ENCODE measurements at places on chromosomes 1 and 21.

DNA sequence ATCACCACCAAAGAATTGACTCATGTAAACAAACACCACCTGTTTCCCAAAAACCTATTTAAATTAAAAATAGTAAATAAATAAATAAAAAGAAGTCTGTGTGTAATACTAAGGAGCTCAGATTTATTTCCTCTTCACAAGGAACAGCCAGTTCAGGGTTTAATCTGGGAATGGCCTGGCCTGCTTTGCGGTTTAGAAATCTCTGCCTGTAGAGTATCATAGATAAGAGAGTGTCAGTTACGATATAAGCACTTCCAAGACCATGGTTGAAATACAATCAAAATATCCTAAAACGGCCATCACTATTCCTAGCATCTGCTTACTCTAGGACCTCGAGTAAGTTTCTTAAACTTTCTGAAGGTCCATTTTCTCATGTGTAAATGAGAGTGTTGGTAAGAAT is 274.4 kb downstream of the PLPP3 start:
- H3K27ac ChIP-seq, result no peak overlapping the region
- H3K36me3 ChIP-seq, result peaks cover 11% of the 10 kb centered on the region
- H3K27me3 ChIP-seq, result peaks cover 1% of the 10 kb centered on the region
- no peak for DNase-seq

GRCh38 chr1:181255270-181255929 is 166.9 kb downstream of the IER5 start:
- no peak overlapping the region for H3K27ac ChIP-seq
- no peaks in the 10 kb centered on the region for H3K36me3 ChIP-seq
- H3K4me1 ChIP-seq, result peaks cover 9% of the 10 kb centered on the region

- DNase-seq, result no peak
- no peak overlapping the region for H3K27ac ChIP-seq
- H3K4me1 ChIP-seq, result peaks cover 35% of the 10 kb centered on the region
- H3K36me3 ChIP-seq, result peaks cover 9% of the 10 kb centered on the region
- H3K27me3 ChIP-seq, result no peaks in the 10 kb centered on the region
Measured at GRCh38 chr21:42666925-42667324, 13.5 kb downstream of the PDE9A start.

DNA sequence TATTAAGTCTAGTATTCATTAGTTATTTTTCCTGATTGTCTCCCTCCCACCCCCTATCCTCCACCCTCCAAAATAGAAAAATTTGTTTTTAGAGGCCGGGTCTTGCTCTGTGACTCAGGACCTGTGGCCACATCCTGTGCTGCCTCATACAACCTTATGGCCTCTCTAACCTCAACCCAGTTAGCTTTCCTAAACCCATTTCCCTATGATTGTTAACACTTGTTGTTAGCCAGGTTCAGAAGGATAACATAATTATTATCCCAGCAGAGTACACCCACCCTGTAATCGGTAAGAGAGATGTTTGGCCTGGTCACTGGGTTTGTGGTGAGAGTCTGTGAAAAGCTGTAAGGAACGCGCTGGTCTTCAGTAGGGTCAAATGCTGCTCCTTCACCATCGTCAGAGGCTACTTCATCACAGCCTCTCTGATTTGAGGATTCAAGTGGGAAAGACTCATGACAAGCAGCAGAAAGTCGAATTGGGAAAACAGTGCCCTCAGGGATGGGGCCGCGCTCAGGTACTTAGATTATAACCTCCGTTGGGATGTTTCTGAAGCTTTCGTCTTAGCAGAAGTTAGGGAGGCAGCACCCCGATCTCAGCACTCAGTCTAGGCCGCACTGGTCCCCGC is 35.9 kb upstream of the HMGN1 start:
- peaks cover 1% of the 10 kb centered on the region for H3K27me3 ChIP-seq
- H3K27ac ChIP-seq, result no peak overlapping the region
- peaks cover 32% of the 10 kb centered on the region for H3K4me1 ChIP-seq
- no peak for DNase-seq
- H3K36me3 ChIP-seq, result peaks cover 10% of the 10 kb centered on the region

GRCh38 chr1:183148599-183148998 is 37.5 kb upstream of the LAMC2 start:
- no peak overlapping the region for H3K4me3 ChIP-seq
- no peak for DNase-seq
- H3K27me3 ChIP-seq, result peaks cover 3% of the 10 kb centered on the region

DNA sequence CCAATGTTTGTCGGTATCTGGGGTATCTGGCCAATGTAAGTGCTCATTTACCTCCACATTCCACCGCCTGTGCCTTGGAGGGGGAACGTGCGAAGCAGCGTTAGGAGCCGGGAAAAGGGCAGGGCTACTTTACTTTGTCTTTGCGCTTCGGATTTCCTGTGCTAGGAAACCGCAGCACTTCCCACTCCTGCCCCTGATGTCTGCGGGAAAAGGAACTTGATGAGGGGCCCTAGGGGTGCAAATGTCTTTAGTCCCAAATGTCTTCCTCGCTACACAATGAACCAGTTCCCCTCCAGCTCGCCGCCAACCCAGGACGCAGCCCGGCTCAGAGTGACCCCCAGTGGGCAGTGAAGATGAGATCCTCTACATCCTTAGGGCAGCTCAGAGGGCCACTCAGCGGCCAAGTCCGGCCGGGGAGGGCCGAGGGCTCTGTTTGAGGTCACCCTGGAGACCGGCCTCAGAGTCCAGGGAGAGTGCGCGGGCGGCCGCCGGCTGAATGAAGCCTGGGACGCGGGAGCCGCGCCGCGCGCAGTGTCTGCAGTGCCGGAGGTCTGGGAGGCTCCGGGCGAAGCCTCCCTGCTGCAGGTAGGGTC is at the start of gene DYNLT5:
DYNLT5 (plus strand) TSS at position 460 of the 593 bp plus-strand sequence. CDS start 2,200 bp downstream, outside the sequence.
- peaks cover 15% of the 10 kb centered on the region for H3K4me1 ChIP-seq
- peaks cover 33% of the 10 kb centered on the region for H3K27me3 ChIP-seq
- H3K36me3 ChIP-seq, result no peaks in the 10 kb centered on the region

DNA sequence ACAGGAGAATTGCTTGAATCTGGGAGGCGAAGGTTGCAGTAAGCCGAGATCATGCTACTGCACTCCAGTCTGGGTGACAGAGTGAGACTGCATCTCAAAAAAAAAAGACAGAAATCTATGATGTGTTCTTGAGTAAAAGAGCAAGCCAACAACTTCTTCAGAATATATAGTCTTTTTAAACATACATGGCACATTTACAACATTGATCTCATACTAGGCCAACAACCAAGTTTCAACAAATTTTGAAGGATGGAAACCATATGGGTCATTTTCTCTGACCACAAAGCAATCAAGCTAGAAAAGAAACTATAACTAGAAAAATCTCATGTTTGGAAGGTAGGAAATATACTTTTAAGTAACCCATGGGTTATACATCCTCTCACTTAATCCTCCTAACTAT is 38.3 kb downstream of the PAFAH2 start:
- H3K27ac ChIP-seq, result no peak overlapping the region
- no peak for DNase-seq
- peaks cover 3% of the 10 kb centered on the region for H3K4me1 ChIP-seq
- no peak overlapping the region for H3K4me3 ChIP-seq
- peaks cover 73% of the 10 kb centered on the region for H3K36me3 ChIP-seq

GRCh38 chr1:45722809-45723208 is 27.6 kb downstream of the IPP start:
- no peak for DNase-seq
- H3K4me1 ChIP-seq, result no peaks in the 10 kb centered on the region
- H3K27ac ChIP-seq, result no peak overlapping the region
- peaks cover 30% of the 10 kb centered on the region for H3K36me3 ChIP-seq

- DNase-seq, result no peak
- no peak overlapping the region for H3K4me3 ChIP-seq
- H3K27ac ChIP-seq, result no peak overlapping the region
- H3K36me3 ChIP-seq, result no peaks in the 10 kb centered on the region
Measured at GRCh38 chr1:213820362-213821149, 167.2 kb upstream of the PROX1 start.

DNA sequence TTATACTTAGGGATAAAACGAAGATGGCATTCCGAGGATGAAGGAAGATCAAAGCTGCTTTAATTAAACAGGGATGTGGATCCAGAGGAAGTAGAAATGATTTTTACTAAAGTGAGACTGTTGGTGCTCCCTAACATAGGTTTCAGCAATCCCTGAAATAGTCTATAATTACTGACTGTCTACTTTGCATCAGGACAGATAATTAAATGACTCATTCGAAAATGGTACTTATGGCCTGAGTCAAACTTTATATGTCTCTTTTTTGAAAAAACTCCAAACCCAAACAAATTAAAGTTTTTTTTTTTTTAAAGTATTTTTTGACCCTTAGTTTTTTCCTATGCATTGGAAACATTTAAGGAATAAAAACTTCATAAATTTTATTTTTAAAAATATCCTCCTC is 90.3 kb downstream of the LYST start:
- no peak for DNase-seq
- H3K4me3 ChIP-seq, result no peak overlapping the region
- no peaks in the 10 kb centered on the region for H3K36me3 ChIP-seq
- no peaks in the 10 kb centered on the region for H3K4me1 ChIP-seq

- H3K36me3 ChIP-seq, result peaks cover 53% of the 10 kb centered on the region
- peaks cover 5% of the 10 kb centered on the region for H3K27me3 ChIP-seq
- peaks cover 46% of the 10 kb centered on the region for H3K4me1 ChIP-seq
- H3K27ac ChIP-seq, result peak overlapping the region; percentile 97
- H3K4me3 ChIP-seq, result peak overlapping the region; percentile 35
Measured at GRCh38 chr1:59214248-59215208, 82.4 kb upstream of the FGGY start.

DNA sequence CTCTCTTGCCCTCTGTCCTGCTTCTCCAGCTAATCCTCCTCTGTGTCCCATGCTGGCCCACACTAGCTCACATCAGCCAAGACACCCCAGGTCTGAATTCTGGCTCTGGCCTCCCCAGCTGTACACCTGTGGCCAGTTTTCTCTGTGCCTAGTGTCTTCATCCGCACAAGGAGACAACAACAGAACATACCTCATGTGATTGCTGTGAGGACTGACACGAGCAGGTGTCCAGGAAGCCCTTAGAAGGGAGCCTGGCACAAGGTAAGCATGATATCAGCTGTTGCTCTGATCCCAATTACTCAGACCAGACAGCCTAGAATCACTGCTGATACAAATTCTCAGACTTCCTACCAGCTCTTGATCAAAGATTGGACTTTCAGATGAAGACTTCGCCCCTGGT is 71.2 kb upstream of the GJB5 start:
- no peaks in the 10 kb centered on the region for H3K36me3 ChIP-seq
- no peak overlapping the region for H3K4me3 ChIP-seq
- H3K27me3 ChIP-seq, result peaks cover 24% of the 10 kb centered on the region
- no peak overlapping the region for H3K27ac ChIP-seq

GRCh38 chr1:46689356-46689755 is 17.7 kb downstream of the TEX38 start:
- DNase-seq, result no peak
- H3K27me3 ChIP-seq, result no peaks in the 10 kb centered on the region
- H3K27ac ChIP-seq, result no peak overlapping the region

Data from nephron progenitor cell (in vitro differentiated cells).